ENCODE measurements at places on chromosomes 5 and 9.

DNA sequence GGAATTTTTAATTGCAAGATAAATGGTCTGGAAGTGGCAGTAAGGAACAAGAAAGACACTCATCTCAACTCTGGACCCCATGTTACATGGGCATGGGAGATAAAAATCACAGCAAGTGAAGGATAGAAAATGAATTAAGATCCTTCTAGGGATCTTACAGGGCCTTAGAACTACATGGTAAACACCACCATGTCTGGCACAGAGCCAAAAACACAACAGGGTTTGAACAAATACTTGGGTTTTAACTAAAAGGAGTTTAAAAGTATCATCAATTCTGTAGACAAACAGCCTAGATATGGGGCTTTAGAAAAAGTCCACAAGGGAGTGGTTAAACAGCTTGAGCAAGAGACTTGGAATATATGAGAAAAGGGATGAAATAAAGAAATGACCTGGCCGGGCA is 366.4 kb downstream of the ARL15 start:
- DNase-seq = no peak

- DNase-seq = no peak
Observed at GRCh38 chr5:153824909-153825308, 213.8 kb downstream of the FAM114A2 start.

DNA sequence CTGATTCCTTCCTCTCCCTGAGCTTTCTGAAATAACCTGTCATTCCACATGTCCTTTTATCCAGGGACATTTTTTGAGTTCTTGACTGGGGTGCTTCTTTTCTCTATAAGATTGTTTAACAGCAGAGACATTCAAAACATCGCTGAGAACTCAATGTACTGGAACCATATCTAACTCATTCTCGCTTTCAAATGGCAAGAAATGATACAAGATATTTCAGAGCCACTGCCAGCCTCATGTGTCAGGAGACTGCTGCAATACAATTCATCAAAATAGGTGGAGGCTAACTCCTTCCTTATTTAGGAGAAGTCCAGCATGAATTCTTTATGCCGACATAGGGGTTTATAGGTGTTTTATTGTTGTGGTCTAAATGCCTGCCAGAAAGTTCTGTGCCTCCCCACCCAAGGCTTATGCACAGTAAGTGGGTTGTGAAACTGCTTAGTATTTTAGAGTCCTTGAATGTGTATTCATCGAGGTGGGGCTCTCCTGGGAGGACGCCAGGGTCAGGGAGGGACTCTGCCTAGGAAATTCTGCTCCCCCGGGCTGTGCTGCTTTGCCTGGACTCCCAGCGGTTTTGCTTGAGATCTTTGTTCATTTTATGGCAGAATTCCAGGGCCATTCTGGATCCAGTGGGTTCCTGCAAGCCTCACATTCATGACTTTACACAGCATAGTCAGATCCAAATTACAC is 53.9 kb downstream of the ZNF474 start:
- no peak for DNase-seq

GRCh38 chr5:76404223-76405211 is 1.4 kb downstream of the IQGAP2 start:
- peak; percentile 62 for DNase-seq

- no peak for DNase-seq
Observed at GRCh38 chr9:129171993-129172751, 5.9 kb downstream of the IER5L start.
